ENCODE measurements at places on chromosomes 7 and 10. TPM values are rescaled to one million over a fixed set of nuclear protein-coding genes. Genes with fewer than 3 reads are reported as not detected.

DNA sequence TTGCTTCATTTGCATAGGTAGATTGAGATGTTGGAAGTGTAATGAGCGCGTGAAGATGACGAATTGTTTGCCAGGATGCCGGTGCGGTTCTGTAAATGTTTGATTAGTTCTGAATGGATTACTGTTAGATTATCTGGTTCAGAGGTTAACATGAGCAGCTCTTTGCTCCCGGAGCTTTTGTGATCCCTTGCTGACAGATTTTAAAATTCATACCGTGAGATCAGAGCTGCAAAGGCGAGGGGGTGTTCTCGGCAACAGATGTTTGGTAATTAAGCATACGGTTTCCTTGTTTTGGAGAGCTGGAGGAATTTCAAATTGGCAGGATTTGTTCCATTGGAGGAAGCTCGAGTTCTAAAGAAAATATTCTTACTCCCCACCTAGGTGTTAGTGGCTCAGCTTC, 237.8 kb upstream of the GPR26 start:
- no peak for DNase-seq

- no peak for DNase-seq
Observed at GRCh38 chr7:26437003-26437532, 145.4 kb downstream of the SNX10 start.

DNA sequence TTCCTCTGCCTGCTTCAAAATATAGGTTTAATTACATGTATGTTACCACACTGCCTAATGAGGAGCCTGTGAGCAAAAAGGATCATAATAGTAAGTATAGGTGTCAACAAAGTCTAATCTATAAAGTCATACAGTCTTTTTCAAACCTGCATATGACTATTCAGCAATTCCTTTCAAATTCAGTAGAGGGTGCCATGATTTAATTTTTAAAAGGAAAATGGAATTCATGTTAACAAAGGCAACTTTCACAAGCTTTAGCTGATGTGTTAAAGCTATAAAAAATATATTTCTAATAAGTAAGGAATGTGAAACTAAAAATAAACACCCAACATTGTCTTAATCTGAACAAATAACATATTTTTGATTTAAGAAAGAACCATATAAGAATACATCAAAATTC, 52.1 kb downstream of the MPP7 start:
- no peak for DNase-seq

Gene ANKRD30A
- total RNA-seq: not detected
